ENCODE measurements at places on chromosomes 1 and 21.

DNA sequence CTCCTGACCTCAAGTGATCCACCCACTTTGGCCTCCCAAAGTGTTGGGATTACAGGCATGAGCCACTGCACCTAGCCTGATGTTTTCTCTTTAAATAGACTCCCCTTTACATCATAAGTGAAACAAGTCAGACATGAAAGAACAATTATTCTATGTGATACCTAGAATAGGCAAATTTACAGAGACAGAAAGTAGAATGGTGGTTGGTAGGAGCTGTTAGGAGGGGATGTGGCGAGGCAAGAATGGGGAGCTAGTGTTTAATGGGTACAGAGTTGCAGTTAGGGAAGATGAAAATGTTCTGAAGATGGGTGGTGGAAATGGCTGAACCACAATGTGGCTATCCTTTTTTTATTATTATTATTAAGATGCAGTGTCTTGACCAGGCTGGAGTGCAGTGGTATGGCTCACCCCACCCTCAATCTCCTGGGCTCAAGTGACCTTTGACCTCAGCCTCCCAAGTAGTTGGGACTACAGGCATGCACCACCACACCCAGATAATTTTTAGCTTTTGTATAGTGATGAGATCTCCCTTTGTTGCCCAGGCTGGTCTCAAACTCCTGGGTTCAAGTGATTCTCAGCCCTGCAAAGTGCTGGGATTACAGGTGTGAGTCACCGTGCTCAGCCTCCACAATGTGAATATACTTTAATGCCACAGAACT, 28.4 kb downstream of the ELF3 start:
- no peak for DNase-seq

- peak; percentile 28 for DNase-seq
Measured at GRCh38 chr1:175129997-175130648, 62.5 kb downstream of the KIAA0040 start.

DNA sequence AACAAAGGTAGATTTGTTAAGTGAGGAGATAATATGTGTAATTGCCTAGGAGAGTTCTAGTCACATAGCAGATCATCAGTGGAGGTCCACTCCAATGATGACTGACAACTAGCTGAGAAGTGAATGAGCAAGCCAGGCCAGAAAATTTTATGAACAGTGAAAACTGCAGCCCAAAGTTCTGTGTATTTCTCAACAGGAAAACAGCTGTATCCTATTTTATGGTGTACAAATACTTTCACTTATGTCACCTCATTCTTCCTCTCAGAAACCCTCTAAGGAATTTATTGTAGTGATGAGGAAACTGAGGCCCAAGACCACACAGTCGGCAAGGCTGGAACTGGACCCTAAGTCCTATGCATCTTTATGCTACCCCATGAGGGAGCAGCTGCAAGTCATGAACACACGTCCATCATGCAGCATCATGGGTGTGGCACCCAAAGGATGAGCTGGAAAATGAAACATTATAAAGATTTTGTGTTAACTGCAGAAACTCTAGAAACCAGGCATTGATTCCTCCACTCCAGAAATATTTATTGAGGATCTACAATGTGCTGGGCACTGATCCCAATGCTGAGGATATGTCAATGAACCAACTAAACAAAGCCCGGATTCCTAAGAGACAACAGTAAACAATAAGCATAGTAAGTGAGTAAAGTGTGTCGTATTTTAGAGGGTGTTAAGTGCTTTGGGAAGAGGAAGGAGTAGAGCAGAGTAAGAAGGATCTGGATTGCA, 99.5 kb upstream of the DUSP10 start:
- DNase-seq, result peak; percentile 37

- no peak for DNase-seq
Measured at GRCh38 chr1:116733476-116734365, 20.5 kb upstream of the CD2 start.

DNA sequence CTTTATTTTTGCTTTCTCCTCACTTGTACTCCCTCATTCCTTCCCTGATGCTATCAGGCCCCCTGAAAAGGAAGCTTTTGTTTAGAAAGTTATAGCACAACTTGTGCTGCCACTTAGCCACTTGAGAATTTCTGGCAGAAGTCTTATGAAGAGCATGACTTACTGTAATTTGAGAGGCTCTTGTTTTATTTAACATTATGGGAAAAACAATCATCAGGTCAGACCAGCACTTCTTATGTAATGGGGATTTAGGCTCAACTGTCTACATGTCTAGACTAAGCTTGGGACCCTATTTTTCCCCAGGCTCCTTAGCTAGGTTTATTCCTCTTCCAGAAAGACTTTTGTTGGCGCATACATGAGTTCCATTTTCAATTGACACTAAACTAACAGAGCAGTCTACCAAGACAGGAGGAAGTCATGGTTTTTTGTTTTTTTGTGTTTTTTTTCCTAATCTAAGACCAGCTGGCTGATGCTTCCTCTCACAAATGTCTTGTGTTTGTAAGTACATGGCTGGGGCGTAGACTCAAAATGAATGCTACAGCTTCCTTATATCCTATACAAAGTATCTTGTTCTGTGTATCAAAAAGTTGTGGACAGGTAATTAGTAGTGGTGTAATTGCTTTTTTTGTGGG, 31.5 kb downstream of the TNFSF4 start:
- peak; percentile 93 for DNase-seq

DNA sequence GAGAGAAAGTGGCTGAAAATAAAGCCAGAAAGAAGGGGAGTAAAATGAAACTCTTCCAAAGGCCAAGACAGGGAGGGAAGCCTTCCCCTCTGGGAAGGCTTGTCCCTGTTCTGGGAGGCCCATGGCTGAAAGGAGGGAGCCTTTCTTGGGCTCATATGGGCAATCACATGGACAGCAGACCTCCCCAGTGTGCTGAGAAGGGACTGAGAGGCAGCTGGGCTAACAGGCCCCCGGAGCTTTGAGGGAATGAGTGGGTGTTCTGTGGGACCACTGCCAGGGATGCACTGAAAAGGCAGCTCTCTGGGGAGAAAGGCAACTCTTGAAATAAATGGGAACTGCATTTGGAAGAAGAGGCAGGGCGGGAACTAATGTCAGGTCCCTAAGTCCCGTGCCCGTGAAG, 39.1 kb downstream of the KANK4 start:
- no peak for DNase-seq

GRCh38 chr21:36419241-36419640, 34.0 kb downstream of the CHAF1B start:
- no peak for DNase-seq

DNA sequence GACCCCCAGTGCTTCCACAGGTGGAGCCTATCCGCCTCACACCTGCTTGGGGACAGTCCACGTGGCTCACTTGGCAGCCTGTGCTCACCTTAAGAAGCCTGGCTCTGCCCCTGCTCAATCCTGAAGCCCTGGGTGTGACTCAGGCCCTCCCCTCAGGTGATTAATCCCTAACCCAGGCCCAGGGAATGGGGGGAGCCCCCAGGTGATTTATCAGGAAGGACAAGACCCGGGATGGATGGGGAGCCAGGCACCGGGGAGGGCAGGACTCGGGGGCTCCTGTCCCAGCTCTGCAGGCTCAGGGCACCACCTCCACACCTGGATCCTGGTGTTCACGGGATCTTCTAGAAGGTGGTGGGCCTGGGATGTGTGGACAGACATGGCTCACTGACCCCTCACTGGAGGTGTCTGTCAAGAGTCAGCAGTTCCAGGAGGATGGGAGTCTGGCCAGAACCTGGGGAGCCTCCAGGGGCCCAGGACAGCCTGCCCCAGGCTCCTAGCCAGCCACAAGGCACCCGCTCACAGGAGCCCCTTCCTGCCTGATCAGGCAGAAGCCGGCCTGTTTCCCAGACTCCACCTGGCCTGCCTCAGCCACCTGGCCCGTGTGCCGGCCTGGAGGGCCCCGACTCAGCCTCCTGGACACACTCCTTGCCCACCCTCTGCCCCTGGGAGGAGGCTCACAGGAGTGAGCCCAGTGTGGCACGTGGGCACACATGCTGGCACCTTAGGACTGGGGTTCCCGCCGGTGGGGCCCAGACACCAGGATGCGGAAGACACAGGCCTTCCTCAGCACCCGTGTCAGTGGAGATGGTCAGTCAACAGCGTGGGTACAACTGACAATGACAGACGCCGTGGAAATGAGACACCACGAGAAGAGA, 38.6 kb upstream of the COL6A1 start:
- DNase-seq, result no peak

DNA sequence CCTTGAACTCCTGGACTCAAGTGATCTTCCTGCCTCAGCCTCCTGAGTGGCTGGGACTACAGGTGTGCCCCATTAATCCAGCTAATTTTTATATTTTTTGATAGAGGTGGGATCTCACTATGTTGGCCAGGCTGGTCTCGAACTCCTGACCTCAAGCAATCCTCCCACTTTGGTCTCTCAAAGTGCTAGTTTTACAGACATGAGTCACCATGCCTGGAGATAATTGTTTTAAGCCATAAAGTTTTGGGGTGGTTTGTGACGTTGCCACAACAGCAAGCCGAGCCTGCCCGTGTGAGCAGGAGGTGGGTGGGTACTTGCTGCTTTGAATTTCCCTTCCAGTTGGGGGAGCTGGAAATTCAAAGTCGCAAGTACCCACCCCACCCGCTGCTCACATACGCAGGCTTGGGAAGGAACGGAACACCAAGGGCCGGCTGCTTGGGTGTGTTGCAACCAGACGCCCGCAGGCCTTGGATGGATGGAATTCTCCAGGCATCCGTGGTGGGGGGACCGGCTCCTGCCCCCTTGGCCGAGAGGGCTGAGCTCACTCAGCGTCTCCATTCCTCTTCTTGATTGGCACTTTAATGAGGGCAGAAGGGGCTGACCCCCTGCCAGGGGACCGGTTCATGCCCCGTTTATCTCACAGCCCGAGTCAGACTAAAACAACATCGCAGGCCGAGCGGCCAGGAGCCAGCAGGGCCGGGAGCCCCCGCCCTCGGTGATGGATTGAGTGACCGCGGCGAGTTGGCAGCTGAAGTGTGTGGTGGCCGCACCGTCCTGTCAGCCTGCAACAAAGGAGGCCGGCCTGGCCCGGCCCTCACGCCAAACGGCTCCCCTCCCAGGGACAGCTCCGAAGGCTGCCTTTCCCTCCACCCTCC, 78.1 kb downstream of the DHRS3 start:
- DNase-seq, result peak; percentile 99

DNA sequence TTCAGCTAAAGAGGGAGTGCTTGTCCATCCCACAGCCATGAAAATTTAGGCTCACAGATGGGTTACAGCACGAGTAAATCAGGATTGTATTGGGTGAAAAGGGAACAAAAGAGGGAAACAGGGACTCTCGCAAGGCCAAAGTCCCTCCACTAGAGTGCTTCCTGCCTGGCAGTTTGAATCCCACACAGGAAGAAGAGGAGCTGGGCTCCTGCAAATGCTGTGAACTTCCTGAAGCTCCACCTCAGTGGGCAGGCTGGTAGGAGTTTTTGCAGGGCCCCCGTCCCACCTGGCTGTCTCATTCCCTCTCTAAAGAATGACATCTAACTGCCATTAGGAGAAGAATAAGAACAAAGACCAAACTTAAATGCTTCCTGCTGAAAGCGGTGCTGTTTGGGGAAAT, 712.0 kb upstream of the PRMT6 start:
- no peak for DNase-seq

- no peak for DNase-seq
Measured at GRCh38 chr1:115755456-115756370, 12.8 kb downstream of the CASQ2 start.

GRCh38 chr1:97457446-97458089, 463.3 kb downstream of the DPYD start:
- peak; percentile 36 for DNase-seq

DNA sequence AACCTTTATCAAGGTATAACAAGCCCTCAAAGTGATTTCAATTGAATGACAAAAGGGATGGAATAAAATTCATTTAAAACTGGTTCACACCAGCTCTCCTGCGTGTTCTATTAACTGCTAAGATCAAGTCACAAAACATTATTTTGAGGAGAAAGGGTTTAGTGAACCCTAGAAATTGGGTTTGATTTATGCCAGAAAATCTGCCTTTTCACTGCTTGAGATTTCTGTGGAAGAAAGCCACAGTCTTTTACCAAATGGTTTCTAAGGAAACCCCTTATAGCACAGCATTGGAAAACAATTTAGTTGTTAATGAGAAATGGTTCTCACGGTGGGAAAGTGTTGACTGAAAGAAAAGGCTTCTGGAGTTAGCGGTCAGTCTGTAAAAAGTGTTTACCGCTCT, 43.6 kb upstream of the DPH5 start:
- no peak for DNase-seq

DNA sequence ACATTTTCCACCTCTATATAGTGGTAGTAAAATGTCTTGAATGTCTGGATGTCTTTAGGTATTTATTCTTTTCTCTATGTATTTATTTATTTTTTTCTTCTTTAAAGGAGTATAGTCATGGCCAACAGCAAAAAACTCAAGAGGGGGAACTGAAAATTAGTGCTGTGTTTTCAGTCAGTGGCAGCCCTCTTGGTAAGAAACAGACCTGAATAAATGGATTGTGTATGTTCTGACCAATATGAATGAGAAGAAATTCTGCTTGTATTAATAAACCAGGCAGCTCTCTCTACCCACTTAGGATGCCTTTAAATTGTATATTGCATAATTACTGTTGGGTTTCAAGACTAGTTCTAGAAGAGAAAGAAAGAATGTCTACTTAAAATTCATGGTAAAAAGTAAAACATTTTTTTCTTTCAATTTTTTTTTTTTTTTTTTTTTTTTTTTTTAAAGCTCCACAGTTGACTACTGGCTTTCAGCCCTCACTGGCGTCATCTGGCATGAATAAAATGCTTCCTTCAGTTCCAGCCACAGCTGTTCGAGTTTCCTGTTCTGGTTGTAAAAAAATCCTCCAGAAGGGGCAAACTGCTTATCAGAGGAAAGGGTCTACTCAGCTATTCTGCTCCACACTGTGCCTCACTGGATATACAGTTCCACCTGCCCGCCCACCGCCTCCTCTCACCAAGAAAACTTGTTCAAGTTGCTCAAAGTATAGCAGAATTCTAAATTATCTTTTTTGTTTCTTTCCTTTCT, 101.6 kb downstream of the ZMYM4 start:
- DNase-seq, result peak; percentile 85

- no peak for DNase-seq
Measured at GRCh38 chr21:29640080-29640508, 299.7 kb downstream of the GRIK1 start.

DNA sequence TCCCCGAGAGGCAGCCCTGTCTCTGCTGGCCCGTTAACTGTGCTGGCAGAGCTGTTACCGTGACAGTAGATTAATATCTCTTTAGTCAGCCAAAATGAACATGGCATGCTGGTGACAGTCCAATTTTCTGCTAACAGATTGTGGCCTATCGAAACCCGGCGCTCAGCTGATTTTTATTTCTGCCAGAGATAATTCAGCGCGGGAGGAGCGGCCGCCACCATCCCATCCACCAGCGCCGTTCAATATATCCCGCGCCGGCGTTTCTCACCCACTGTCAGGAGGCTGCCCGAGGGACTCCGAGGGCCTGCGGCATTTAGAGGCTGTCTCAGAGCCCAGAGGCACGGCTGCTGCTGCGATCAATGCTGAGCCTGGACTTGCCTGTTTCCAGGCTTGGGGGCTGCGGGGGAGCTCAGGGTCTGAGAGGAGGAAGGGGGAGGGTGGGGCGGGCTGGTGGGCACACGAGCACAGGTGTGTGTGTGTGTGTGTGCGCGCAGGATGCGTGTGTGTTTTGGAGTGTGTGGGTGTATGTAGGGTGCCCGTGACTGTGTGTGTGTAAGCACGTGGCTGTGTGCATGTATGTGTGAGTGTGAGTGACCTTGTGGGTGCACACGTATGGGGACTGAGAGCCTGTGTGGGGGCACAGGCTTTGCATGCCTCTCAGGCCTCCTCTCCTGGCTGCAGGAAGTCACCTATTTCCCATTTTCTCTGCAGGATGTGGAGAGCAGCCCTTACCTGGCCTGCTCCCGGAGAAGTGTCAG, 109.7 kb upstream of the ACTRT2 start:
- DNase-seq, result no peak

- DNase-seq, result no peak
Measured at GRCh38 chr1:106458866-106459265, 597.6 kb upstream of the PRMT6 start.

GRCh38 chr1:35269201-35269988, 886 bp downstream of the ZMYM4 start:
- peak; percentile 16 for DNase-seq

All from iris pigment epithelial cell (primary cell).